ENCODE measurements at places on chromosomes 7 and 10. TPM values are rescaled to one million over a fixed set of nuclear protein-coding genes. Genes with fewer than 3 reads are reported as not detected.

- DNase-seq: no peak
Observed at GRCh38 chr10:124643330-124644009, 100.7 kb downstream of the FAM53B start.

DNA sequence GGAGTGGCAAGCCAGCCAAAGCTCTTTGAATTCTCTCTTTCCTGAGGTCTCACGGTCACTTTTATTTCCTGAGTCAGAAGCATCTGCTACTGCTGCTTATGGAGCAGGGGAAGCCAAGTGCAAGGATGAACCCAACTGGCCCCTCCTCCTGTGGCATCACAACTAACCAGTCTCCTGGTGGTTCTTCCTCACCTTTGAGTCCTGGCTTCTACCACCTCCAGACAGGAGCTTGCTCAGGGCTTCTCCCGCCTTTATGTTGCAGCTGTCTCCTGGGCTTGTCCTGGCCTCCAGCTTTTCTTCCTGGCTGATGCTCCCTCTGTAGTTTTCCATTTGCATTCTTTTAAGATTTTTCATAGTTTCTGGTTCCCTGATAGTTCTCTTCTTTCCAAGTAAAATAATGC lies 349.7 kb upstream of the NRP1 start:
- no peak for DNase-seq

DNA sequence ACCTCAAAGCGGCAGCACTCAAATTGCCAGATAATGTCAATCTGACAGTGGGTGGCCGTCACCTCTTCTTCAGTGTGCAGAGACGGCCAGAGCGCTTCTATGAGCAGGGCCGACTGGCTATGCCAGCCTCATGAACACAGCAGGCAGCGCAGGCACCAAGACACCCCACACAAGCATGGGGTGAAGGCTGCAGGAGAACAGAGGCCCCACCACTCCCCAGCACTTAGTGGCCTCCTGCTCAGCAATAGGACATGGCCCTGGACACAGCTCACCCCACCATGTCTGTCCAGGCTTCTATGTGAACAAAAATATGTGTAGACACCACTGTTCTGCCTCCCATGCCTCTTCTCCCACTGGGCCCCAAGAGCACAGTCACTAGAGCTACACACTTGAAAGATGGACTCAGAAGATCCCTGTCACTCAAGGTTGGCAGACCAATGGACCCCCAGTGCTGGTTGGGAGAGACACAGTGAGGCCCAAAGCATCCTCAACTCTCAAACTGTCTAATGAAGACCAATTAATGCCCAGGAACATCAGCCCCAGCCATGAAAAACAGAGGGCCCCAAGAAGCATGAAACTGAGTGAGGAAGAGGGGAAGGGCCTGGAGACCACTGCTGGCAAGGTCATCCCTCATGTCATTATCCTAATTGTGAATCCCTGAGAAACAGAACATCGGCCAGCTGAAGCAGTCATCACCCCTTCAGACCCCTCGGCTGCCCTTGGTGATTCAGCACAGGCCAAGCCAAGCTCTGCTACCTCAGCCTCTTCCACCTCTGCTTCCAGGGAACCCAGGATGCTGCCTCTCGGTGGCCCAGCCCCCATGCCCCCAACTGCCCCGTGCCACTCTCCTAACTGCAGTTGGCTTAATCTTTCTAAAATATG lies 77.7 kb downstream of the GRID1 start:
- DNase-seq: no peak

The CPA1 gene
- not detected for total RNA-seq

DNA sequence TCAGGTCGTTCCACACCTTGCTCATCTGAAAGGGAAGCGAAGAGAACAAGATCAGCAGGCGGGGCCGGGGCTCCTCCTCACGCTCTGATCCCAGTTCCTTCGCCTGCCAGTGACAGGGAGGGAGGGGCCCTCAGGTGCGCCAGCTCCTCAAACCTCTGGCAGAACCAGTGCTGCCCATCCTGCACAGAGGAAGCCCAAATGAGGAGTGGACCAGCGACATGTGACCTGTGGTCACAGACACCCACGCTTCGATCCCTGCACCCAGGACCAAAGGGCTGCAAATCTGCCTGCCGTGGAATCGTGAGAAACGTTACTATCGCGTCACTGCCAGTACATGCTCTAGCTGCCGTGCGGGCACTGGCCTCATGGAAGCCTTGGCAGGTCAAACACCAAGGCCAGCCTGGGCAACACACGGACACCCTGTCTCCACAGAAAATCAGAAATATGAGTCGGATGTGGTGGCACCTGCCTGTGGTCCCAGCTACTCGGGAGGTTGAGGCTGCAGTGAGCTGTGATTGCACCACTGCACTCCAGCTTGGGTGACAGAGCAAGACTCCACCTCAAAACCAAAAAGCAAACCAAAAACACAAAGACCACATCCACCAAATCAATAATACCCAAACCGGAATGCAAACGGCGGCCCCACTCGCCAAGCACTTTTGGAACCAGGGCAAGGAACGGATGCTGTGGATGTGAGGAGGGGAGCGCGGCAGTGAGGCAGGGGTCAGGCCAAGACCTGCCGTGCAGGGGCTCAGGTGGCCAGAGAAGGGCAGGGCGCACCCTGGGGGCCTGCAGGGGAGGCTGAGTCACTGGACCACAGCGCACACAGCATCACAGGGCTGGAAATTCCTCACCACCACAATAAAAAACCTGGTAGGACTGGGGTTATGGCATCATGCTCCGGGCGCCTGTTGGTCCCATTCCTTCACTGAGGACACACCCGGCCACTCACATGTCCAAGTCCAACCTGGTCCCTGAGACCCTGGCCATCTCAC lies 13.4 kb downstream of the NUDT1 start:
- DNase-seq: no peak

GRCh38 chr7:137081321-137082093 lies 213.1 kb downstream of the CHRM2 start:
- no peak for DNase-seq

DNA sequence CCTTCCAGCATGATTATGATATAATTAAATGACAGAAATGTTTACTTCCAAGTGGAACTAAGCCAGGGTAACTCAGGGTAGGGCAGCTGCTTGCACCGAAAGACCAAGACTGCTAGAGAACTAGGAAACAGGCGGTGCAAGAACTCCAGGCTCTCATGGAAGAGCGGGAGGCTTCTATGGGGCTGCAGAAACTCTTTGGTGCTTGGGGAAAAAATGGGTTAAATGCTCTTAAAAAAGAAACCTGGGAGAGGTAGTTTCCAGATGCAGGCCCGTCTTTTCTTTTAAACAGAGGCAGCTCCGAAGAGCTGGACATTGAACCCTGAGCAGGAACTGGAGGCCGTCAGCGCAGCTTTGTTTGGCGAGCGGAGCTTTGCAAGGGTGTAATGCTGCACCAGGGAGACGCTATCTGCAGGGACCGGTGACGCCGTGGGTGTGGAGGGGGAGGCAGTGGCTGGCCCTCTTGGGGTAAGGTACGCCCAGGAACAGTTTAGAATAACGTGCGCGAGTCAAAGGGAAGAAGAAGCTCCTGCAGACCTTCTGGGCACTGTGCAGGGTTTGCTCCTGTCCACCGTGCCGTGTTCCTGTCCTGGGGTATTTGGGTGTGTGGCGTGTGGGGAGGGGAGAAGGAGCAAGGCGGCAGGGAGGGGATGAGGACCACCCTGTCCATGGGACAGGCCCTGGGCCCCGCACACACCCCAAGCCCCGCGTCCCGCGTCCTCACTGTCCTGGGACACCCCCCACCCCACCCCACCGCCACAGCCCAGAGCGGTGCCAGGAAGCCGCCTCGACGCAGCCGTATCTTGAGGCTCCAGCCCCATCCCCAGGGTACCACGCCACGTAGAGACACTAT lies 59.0 kb downstream of the EGFR start:
- DNase-seq: no peak

DNA sequence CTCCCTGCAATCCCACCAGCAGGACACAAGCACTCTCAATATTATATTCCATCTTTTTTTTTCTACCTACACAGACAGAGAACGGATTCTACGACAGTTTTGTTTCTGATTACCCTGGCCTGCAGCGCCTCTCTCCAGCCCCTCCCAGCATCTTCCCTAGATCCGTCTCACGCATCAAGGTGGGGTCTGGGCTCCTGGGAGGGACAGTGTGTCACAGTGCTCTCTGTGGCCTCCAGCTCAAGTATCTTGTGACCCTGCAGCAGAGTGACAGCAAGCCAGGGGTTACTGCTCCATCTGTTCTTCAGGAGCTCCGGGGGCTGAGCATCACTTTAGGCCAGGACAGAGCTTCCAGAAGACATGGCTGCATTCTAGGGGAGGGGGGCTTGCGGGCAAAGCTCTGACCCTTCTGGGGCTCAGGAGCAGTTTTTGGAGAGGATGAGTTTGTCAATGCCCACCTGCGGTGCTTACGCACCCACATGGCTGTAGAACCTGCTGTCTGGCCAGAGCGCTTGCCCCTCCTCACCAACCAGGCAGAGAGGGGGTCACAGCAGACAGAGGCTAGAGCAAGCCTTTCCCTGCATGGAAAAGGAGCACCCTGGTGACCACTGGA lies 22.6 kb downstream of the MYO1G start:
- no peak for DNase-seq

DNA sequence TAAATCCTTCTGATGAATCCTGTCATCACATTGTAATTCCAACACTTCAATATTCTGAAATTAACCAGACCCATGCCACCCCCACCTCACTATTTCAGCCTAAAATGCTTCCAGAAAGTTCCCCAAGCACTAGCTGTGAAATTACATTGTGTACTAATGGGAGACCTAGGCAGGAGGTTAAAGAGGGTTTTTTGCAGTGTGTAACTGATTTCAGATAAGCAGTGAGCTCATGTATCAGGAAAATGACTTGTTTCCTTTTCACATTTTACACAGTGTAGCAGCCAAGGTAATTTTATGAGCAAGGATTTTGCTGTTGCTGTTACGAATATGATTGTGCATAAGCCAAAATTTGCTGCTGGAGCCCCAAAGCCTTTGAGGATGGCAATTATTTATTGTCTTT lies 129.0 kb downstream of the INHBA start:
- no peak for DNase-seq

- DNase-seq: no peak
Observed at GRCh38 chr7:33760834-33761233, 144.5 kb upstream of the BMPER start.

The TWIST1 gene
- total RNA-seq: not detected

The GPR22 gene
- total RNA-seq: not detected

The PKD2L1 gene
- not detected for total RNA-seq

The GARIN1A gene
- total RNA-seq: 1.2 TPM

GRCh38 chr7:593324-594115 lies 73.9 kb upstream of the PDGFA start:
- DNase-seq: peak; percentile 47

- DNase-seq: no peak
Observed at GRCh38 chr10:125130260-125130659, 30.1 kb downstream of the CTBP2 start.

The SPDYE11 gene
- total RNA-seq: not detected

GRCh38 chr10:97781618-97782331 lies 10.0 kb upstream of the SFRP5 start:
- DNase-seq: no peak

The HOXA5 gene
- total RNA-seq: not detected

DNA sequence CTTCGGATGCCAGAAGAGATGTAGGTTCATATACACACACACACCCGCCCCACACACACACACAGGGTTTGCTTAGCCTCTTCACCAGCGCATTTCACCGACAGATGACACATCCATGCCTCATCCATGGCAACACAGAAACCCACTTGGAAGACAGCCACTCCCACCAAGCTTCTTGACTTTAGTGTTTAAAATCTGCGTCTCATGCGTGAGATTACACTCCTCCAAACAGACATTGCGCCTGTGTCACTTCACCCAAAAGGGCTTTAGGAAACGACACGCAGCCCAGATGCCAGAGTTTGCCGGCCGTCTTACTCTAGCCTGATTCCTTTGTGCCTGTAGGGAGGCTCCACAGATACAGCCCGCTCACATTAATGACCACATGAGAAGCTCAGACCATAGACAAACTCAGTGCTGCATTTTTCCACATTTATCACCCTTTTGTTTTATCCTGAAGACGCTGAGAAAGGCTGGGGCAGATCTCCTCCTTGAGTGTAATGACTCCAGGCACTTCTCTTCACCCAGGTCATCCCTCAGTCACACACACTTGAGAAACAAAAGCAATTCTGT lies 73.8 kb downstream of the DIP2C start:
- no peak for DNase-seq

The TMEM178B gene
- total RNA-seq: 0.17 TPM

The NUPR2 gene
- not detected for total RNA-seq

GRCh38 chr10:122368502-122369254 lies 5.8 kb upstream of the PLEKHA1 start:
- DNase-seq: no peak

GRCh38 chr10:126705951-126706565 lies 35.6 kb upstream of the C10orf90 start:
- DNase-seq: no peak

The ARHGAP22 gene
- 0.82 TPM for total RNA-seq

The NUTM2A gene
- total RNA-seq: 1.0 TPM

The SMARCD3 gene
- not detected for total RNA-seq

DNA sequence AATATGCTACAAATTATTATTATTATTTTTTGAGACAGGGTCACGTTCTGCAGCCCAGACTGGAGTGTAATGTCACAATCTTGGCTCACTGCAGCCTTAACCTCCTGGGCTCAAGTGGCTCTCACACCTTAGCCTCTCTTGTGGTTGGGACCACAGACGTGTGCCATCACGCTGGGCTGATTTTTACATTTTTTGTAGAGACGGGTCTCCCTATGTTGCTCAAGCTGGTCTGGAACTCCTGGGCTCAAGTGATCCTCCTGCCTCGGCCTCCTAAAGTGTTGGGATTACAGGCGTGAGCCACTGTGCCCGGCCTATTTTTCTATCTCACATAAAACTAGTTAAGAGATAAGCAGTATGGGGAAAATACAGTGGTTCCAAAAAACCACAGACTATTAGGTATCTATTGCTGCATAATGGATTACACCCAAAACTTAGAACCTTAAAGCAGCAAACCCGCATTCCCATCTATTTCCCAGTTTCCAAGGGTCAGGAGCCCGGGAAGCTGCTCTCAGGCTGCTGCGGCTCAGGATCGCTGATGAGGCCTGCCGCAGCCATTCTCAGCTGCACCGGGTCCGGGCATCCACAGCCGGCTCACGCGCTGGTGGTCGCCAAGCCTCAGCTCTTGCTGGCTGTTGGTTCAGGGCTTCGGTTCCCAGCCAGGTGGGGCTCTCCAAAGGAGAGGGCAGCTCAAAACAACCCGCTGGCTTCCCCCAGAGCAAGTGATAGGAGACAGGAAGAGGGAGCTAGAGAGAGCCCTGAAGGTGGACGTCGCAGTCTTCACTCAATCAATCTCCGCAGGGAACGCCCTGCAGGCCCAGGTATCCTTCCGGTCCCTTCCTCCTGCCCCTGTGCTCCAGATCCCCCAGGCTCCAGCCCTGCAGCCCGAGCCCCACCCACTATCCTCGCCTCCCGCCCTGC lies 128.2 kb downstream of the UBE2H start:
- peak; percentile 20 for DNase-seq

DNA sequence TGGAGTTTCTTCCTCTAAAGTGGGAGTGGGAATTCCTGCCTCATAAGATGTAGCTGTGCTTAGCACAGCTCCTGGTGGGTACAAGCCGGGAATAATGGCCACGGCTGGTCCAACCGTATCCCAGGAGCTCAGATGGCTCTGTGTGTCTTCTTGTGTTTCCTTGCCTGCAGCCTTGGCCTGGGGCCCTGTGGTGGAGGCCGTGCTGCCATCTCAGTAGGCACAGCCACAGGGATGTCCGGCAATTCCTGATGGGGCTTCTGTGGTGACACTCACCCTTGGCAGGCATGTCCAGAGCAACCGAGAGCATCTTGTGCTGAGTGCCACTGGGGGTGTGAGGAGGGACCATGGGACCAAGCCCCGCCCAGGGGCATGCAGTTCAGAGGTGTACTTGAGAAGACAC lies 50.0 kb upstream of the AQP1 start:
- DNase-seq: no peak

The CYP3A7 gene
- not detected for total RNA-seq

- DNase-seq: no peak
Observed at GRCh38 chr7:83579740-83580139, 69.2 kb downstream of the SEMA3E start.

The NCAPG2 gene
- total RNA-seq: 8.2 TPM
